ENCODE measurements at places on chromosomes 1 and 21.
A peak's percentile ranks its signal among the peaks of the same experiment; 100 is the strongest.

GRCh38 chr1:114607223-114607622 lies 25.8 kb upstream of the BCAS2 start:
- no peak for DNase-seq

- DNase-seq = no peak
Measured at GRCh38 chr1:24089027-24089742, 22.8 kb downstream of the MYOM3 start.

DNA sequence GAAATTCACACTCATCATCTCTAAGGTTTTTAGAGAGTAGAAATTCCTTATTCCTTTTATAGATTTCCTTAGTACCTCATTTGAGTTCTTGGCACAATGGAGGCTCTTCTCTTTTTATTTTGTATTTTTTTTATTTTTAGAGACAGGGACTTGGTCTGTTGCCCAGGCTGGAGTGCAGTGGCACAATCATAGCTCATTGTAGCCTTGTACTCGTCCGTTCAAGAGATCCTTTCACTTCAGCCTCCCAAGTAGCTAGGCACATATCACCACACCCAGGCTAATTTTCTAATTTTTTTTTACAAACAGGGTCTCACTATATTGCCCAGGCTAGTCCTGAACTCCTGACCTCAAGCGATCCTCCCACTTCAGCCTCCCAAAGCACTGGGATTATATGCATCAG lies 29.6 kb downstream of the RGL1 start:
- no peak for DNase-seq

DNA sequence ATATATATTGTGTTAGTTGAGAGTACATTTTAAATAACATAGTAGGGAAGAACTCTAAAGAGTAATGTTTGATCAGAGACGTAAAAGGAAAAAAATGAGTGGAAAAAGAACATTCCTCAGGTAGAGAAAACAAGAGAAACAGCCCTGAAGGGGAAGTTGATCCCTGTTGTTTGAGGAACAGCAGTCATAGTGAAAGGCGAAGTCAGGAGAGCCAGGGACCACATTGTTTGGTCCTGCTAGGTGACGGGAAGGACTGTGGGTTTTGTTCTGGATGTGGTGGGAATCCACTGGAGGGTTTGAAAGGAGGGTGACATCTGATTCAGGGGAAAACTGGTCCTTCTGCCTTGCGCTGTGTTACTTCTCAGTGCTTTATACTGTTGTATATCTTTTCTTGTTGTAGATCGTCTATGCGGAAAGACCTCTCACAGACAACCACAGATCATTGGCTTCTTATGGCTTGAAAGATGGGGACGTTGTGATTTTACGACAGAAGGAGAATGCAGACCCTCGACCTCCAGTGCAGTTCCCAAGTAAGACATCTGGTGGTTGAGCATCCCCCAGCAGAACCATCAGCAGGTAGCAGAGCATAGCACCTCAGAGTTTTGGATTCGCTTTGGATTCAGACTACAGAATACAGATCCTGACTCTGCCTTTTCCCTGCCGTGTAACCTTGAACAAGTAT lies 9.2 kb downstream of the DDI2 start:
- DNase-seq = no peak

GRCh38 chr1:156904187-156904959 lies 10.9 kb downstream of the PEAR1 start:
- DNase-seq = no peak

- DNase-seq = peak; percentile 50
Measured at GRCh38 chr1:40868051-40868723, 6.0 kb upstream of the CITED4 start.

GRCh38 chr1:222026280-222026679 lies 284.4 kb upstream of the DUSP10 start:
- no peak for DNase-seq
